Retina (tissue), 1 donor: ENCODE measurements at places on chromosomes 6 and 20.

GRCh38 chr6:8958894-8959511 lies 523.7 kb upstream of the SLC35B3 start:
- no peak for DNase-seq

GRCh38 chr6:38164131-38164481 lies 344.6 kb downstream of the ZFAND3 start:
- no peak for DNase-seq

DNA sequence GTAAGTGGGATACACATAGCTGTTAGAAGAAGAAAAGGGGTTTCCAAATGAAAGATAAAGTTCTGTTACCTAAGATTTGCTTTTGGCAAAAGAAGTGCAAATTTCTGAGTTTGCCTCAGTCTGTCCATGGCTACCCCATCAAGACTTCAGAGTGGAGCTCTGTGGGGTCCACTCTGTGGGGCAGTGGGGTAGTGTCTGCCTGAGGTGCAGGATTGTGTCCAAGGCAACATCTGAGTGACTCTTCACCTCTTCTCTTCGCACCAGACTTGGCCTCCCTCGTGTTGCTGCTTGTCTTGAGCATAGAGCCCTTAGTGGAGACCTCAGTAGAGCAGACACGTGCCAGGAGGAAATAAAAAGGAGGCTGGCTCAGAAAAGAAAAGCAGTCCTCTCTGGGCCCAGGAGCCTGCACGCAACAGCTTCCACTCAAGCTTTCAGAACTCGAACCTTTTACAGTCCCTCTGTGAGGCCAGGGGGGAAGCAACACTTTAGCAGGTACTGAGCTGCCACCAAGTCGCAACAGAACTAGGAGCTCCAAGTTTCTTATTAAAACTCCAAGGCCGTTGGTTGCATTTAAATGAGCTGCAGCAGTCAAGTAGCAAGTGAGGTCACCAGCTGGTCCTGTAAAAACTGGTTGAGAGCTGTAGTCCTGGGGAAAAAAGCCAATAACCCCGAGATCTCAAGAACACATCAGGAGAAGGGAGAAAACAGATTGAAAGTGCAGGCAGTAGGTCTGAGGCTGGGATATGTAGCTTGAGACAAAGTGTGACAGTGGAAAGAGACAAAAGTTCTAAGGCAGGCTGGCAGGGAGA lies 413.5 kb downstream of the CDC5L start:
- no peak for DNase-seq

DNA sequence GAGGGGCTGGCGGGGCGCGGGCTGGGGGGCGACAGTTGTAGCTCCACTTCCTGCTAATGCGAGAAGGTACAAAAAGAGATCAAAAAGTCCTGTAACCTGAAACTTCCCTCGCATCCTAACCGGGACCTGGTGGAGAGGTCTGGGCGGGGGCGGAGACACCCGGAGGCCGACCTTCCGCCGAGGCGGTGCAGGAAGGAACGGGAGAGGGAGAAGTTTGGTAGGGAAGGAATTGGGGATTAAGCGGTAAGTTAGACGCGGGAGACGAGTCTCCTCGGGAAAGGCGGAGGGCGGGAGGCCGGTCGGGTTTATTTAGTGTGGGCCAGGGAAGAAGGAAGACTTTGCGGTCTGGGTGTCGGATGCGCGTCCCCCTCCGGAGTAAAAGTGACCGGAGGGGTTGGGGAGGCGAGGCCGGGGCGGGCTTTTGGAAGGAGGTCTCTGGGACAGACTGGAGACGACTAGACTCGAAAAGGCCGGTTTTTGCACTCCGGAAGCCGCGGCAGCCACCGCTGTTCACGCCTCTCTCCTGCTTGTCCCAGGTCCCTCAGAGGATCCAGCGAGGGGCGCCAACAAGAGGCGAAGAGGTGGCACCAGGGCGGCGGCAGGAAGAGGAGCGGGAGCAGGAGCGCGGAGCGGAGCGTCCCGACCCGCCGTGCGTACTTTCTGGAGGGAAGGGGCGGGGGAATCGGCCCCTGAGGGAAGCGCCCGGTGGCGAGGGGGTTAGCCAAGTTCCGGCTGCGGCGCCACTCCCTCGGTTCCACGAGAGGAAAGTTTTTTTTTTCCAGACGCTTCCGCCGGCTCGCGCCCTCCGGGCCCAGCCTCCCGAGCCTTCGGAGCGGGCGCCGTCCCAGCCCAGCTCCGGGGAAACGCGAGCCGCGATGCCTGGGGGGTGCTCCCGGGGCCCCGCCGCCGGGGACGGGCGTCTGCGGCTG lies 734 bp downstream of the TPBG start:
- peak; percentile 89 for DNase-seq

GRCh38 chr6:85464260-85464644 lies 14.4 kb downstream of the NT5E start:
- no peak for DNase-seq

GRCh38 chr6:111530667-111531066 lies 47.6 kb upstream of the REV3L start:
- DNase-seq = no peak

DNA sequence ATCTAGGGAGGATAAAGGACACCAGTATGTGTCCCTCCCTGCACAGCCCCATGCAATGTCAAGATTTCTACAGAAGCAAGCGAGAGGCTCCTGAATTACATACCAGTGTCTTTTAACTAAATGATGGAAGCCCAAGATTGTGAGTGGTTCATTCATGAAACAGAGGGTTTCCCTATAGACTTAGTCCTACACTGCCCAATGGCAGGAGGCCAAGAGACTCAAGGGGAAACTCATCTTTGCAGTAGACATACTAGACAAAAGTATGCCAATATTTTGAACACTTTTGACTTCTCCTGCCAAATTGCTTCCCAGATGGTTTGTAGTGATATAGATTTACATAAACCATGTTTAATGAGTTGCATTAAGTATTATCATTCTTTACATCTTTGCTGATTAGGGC lies 557.2 kb upstream of the JAG1 start:
- no peak for DNase-seq

DNA sequence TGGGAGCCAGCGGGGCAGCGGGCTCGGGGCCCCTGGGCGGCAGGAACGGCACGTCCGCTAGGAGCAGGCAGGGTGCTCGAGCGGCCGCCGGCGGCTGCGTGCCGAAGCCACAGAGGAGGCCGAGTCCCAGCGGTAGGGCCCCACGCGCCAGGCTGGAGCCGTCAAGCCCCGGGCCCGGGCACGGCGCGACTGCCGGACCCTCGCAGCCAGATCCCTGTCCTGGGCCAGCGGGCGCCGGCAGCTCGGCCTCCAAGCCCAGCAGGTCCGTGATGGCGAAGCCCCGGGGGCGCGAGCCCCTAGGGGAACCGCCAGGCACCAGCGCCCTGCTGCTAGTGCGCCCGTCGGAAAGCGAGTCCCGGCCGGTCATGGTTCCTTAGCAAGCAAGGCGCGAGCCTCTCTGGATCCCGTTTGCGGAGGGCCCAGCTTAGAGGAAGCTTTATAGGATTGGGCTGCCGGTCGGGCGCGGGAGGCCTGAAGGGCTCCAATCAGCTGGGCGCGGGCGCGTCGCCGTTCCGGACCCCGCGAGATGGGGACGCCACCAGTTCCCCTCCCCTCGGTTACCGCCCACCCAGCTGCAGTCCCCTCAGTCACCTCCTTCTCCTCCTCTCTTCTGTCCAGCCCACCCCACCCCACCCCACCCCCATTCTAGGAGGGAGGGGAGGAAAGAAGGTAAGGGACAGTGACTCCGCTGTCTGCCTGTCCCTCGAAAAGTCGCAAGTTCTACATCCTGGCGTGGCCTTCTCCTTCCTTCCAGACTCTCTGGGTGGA lies at the start of gene VSX1:
Gene VSX1, minus strand, starts transcription at position 412 of the 768 bp plus-strand sequence. Its CDS starts 45 bp downstream, at position 367.
- DNase-seq = peak; percentile 65

DNA sequence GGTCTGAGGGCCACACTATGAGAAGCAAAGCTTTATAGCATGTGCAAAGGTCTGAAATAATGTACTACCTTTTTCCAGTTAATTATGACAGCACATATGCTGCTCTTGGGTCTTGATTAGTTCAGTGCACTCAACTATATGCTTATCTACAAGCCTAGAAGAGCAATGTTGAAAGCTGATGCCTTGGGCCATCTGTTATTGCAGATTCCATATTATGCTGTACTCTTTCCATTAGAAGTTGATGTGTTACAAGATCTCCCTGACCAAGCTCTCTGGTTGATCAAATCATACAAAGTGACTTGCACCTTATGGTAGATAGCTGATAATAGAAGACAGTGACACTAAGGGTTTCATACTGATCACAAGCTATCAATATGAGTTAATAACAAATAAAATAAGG lies 327.3 kb downstream of the FRK start:
- DNase-seq = no peak

- DNase-seq = no peak
Observed at GRCh38 chr6:13373919-13374318, 45.6 kb upstream of the TBC1D7 start.

DNA sequence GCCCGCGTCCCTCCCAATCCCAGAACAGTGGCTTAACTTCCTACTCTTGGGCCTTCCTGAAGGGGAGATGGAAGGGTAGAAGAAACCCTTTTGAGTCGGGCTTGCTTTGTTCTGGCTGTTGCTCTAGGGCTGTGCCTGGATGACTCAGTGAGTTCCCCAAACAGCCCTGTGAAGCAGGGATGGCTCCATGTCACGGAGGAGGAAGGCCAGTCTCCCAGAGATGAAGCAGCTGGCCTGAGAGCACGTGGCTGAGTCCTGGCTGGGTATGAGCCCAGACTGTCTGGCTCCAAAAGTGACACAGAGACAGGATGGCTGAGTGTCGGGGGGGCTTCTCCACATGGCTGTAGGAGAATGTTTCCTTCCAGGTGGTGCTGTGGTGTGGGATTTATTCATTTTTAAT lies 4.6 kb downstream of the SYTL3 start:
- no peak for DNase-seq

GRCh38 chr20:48375804-48376203 lies 452.0 kb downstream of the PREX1 start:
- DNase-seq = no peak

- no peak for DNase-seq
Observed at GRCh38 chr6:111683749-111684267, 78.1 kb upstream of the TRAF3IP2 start.

DNA sequence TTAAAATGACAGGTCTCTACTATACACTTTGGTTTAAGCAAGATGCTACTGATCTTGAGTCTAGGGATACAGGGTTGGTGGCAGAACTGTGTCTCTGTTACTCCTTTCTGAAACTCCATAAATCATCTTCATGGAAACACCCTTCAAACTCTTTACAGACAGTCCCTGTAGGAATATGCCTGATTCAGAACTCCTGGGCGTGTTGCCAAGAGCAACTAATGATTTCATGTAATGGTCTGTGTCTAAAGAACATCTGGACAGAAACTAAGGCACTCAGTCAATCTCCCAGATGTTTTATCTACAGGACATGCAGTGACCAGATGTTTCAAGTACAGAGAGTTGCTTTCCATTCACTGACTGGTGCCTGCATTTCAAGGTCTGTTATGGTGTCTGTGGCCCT lies 464.4 kb upstream of the CHD6 start:
- DNase-seq = no peak

DNA sequence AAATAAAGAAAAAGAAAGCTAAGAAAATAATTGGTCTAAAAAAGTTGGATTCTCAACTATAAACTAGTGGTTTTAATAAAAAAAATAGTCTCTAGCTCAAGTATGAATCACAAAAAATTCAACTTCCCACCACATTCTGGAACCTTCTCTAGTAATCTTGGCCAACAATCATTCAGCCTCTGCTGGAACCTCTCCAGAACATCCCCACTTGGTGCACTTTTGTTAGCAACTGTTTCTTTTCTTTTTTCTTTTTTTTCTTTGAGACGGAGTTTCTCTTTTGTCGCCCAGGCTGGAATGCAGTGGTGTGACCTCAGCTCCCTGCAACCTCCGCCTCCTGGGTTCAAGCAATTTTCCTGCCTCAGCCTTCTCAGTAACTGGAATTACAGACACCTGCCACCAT lies 35.7 kb downstream of the TXLNB start:
- no peak for DNase-seq

DNA sequence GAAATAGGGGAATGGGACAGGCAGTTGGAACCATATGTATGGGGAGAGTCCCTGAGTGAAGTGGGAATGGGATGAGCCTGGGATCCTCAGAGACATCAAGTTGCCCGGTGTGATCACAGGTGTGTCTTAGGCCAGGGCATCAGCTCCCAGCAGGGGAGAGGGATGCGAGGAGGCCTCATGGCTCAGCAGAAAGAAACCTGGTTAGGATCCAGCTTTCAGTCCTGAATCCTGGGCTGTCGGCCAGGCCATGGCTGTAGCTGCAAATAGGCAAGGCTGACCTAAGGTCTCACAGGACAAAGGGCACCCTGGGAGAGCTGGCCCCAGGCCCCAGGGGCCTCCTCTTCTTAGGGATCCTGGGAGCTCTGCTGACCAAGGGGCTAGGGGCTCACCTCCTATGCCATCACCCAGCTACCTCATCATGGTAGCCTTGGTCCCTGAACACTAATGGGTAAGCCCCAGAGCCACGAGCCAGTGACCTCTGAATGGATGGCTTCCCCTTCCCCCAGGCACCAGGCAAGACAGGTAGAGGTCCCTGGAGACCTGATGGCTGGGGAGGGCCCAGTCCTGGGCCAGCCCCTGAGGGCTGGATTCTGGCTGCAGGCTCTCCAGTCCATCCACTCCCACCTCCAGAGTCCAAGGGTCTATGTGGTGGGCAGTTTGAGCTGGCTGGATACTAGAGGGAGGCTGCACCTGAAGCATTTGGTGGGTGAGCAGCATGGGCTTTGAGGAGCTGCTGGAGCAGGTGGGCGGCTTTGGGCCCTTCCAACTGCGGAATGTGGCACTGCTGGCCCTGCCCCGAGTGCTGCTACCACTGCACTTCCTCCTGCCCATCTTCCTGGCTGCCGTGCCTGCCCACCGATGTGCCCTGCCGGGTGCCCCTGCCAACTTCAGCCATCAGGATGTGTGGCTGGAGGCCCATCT lies at the start of gene SLC22A7:
Gene SLC22A7, plus strand, starts transcription at position 617 of the 921 bp plus-strand sequence. Its CDS starts 99 bp downstream, at position 716.
- DNase-seq = no peak

DNA sequence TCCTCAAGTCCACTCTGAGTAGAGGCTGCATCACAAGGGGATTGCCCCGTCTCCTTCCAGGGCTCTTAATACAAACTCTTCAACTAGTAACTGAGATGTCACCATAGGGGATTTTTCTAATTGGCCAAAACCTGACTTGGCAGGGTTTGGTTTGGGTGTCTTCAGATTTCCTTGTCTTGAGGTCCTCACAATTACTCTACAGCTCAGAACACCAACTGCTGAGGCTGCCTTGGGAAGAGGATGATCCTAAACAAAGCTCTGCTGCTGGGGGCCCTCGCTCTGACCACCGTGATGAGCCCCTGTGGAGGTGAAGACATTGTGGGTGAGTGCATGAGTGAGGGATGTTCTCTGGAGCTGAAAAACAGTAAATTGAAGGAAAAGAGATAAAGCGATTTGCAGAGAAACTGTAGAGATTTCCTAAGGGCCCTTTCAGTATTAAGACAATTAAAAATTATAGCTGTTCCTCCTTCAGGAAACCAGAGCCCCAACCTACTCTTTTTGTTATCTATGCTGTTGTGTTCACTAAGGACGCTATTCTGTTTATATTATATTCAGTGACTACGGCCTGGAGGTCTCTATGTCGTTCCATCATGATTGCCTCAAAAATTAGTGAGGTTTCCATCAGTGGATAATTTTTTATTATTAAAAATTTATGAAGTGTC lies at the start of gene HLA-DQA1:
Gene HLA-DQA1, plus strand, starts transcription at position 188 of the 662 bp plus-strand sequence. Its CDS starts 53 bp downstream, at position 241.
- DNase-seq = no peak

- no peak for DNase-seq
Observed at GRCh38 chr20:25352746-25353145, 37.9 kb downstream of the ABHD12 start.

GRCh38 chr6:116066789-116067188 lies 6.1 kb upstream of the FRK start:
- DNase-seq = peak; percentile 6

GRCh38 chr6:87721311-87721710 lies 19.3 kb upstream of the AKIRIN2 start:
- DNase-seq = no peak
